Activated naive CD4-positive, alpha-beta T cell (primary cell): ENCODE measurements at places on chromosomes 11 and 22.

DNA sequence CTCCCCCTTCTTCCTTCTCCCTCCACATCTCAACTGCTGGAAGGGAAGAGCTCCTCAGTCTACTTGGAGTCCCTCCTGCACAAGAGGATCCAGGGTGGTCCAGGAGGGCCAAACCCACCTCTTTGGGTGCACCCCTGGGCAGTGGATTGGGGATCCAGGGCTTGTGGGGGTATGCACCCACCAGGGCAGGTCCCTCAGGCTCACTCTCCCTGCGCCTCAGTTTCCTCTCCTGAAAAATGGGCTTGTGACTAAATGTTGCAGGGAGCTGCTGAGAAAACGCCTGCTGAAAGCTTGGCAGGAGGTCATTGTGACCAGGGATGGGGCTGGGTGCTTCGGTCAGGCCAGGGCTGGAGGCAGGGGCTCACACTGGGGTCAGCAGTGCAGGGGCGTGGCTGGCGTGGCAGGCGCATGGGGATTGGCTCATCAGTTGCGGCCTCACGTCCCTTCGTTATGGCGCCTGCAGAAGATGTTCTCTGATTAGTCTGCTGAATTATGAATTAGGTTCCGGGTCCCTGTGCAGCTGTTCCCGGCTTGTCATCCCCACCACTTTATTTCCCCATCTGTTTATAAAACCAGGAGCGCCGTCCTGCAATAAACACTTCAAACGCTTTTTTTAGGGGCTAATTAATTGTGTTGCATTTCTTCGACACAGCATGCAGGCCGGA, 25.7 kb upstream of the CCDC188 start:
- DNase-seq: no peak

DNA sequence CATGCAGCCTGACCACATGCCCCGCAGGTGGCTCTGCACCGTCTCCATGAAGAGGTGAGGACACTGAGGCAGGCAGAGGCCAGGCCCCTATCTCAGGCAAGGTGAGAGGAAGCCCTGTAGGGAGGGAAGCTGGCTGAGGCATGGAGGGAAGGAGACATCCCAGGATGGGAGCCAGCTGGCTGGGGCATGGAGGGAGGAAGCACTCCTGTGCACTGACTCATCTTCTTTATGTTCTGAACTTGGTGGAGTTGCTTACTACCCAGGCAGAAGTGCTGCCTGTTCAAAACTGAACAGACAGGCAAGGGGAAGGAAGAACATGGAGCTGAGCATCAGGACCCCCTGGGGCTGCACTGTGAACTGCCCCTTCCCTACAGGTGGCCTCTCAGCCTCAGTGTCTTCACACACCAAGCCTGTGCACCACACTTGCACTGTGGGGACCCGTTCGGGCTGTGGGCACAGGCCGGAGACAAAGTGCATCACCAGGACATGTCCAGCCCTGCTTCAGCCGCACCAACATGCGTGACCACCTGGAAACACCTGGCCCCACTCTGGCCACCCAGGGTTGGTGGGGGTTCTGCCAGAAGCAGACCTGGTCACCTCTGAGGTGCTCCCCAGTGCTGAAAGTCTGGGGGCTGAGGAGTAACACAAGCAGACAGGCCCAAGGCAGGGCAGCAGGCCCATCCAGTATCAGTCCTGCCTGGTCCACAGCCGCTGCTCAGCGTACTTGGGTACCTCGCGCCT, 55.5 kb downstream of the DGCR2 start:
- DNase-seq: no peak

DNA sequence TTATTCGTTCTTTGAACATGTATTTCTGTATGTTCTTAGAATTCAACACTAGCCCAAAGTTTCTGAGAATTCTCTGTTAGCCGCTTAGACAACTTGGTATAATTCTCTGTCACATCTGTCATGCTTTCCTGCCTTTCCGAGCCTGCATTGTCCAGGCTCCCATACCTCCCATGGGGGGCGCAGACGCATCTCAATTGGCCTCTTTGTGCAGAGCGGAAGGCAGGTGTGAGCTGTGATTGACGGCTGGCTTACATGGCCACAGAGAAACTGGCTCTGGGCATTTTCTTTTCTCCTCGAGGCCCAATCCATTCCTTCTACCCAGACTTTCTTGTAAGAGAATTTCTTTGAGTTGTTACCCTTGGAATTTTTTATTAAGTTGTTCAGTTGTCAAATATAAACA, 132.7 kb upstream of the SESN3 start:
- no peak for DNase-seq

- DNase-seq: no peak
Observed at GRCh38 chr11:118136801-118137200, 15.8 kb downstream of the SCN4B start.

GRCh38 chr11:45885274-45885920, at the start of gene MAPK8IP1:
TSS of gene MAPK8IP1 (plus strand) at chr11:45885651. CDS start at chr11:45885821, 170 bp downstream.
- DNase-seq: peak; percentile 51
